ENCODE measurements at places on chromosomes 1 and 21. TPM values are rescaled to one million over a fixed set of nuclear protein-coding genes. Genes with fewer than 3 reads are reported as not detected.

AXDND1 gene
- total RNA-seq, result 1.7 TPM

OR2L5 gene
- total RNA-seq, result not detected

TLCD4 gene
- total RNA-seq, result 0.25 TPM

NMNAT2 gene
- not detected for total RNA-seq

CD84 gene
- 71.6 TPM for total RNA-seq

FAM72A gene
- not detected for total RNA-seq

SMIM1 gene
- 1.5 TPM for total RNA-seq

DNA sequence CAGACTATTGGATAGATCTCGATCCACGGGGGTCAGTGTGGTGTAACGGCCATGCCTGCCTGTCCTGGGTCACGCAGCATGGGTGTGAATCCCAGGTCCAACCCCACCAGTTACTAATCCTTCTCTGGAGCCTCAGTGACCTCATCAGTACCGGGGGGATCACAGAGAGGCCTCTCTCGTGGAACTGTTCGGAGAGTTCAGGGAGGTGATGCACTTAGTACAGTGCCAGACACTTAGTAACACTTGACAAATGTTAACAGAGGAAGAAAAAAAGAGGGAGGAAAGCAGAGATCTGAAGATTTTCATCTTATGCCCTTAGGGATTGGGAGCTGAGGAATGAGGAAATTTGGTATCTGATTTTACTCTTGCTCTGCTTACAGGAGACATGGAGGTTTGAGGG lies 2.9 kb downstream of the ABCA4 start:
- H3K4me3 ChIP-seq, result no peak overlapping the region
- no peak for DNase-seq
- no peaks in the 10 kb centered on the region for H3K36me3 ChIP-seq
- H3K27me3 ChIP-seq, result peaks cover 44% of the 10 kb centered on the region

DNA sequence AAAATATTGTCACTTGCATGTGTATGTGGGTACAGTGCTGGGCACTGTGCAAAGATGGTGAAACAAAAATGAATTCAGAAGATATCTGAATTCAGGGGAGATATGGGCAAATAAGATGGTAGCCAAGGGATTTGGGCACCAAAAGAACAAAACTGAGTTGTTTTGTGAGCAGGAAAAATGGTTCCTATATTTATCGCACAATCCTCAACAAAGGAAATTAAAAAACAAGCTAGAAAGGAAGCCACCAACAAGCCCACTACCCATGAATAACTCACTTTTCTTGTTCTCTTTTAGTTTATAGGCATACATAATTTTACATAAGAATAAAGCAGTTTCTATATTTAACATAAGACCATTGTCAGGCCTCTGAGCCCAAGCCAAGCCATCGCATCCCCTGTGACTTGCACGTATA lies 40.7 kb upstream of the VASH2 start:
- no peak for DNase-seq
- no peak overlapping the region for H3K4me3 ChIP-seq

DNA sequence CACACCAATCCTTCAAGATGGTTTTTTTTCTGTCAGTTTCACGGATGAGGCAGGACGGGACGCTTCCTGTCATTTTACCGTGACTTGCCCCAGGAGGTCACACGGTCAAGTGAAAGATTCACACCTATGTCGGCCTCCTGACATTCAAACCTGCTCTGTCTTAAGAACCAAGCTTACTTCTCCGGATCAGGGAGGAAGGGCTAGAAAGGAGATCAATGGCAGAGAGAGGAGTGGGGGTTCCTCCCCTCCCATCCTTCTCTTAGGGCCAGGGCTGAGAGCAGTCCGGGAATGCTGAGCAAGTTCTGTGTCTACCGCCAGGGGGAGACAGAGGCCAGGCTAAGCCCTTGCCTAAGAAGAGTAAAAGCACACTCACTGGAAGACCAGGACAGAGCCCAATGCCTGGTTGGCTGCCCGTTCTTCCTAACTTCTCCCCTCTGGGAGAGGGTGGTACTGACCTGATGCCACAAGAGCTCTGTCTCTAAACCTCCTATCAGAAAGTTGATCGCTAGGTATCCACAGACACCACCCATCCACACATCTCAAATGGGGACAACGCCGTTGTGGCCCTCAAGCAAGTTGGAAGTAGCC lies 1.1 kb upstream of the PPM1J start:
- H3K27ac ChIP-seq, result peak overlapping the region; percentile 72
- peak overlapping the region; percentile 96 for H3K4me3 ChIP-seq
- H3K27me3 ChIP-seq, result peaks cover 16% of the 10 kb centered on the region
- H3K36me3 ChIP-seq, result no peaks in the 10 kb centered on the region

GRCh38 chr1:160742428-160743127 lies 3.5 kb downstream of the SLAMF7 start:
- H3K27me3 ChIP-seq, result peaks cover 6% of the 10 kb centered on the region
- no peak overlapping the region for H3K4me3 ChIP-seq
- peaks cover 24% of the 10 kb centered on the region for H3K4me1 ChIP-seq
- peak overlapping the region; percentile 84 for H3K27ac ChIP-seq
- DNase-seq, result no peak

DNA sequence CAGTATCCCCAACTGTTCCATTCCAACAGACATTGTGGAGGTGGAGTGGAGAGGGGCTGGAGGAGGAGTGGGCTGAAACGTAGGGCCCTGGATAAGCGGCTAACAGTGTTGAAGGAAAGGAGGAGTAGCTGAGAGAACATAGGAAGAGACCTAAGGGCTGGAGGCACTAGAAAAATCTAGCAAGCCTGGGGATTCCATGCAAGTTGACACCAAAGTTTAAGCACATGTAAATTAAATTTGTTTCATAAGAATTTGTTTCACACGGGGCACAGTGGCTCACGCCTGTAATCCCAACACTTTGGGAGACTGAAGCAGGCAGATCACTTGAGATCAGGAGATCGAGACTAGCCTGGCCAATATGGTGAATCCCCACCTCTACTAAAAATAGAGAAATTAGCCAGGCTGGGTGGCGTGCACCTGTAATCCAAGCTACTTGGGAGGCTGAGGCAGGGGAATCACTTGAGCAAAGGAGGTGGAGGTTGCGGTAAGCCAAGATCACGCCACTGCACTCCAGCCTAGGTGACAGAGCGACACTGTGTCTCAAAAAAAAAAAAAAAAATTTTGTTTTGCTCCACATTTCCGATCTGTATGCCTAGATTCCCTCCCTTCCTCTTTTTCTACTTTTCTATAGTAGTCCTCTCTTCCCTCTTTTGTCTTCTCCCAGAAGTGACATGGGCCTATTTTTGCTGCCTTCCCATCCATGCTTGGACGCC lies 530 bp upstream of the CD244 start:
- no peaks in the 10 kb centered on the region for H3K36me3 ChIP-seq
- no peak overlapping the region for H3K4me3 ChIP-seq
- H3K4me1 ChIP-seq, result peaks cover 9% of the 10 kb centered on the region
- H3K27me3 ChIP-seq, result no peaks in the 10 kb centered on the region
- peak overlapping the region; percentile 45 for H3K27ac ChIP-seq

DNA sequence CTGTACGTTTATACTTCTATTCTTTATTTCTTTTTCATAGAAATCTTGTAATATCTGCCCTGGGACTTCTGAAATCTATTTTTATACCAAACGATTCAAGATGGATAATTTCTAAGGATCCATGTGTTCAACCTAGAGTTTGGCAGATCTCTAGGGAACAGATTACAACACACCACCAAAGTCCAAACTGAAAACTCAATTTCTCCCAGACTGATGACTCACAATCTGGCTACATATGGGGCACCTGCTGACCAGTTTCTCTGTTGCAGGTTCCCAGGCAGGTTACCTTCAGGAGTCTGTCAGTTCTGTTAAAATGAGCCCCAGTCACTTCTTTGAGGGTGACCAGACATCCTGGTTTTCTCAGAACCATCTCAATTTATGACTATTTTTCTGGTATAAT lies 439.4 kb downstream of the GPATCH2 start:
- no peak for DNase-seq
- no peaks in the 10 kb centered on the region for H3K36me3 ChIP-seq
- no peak overlapping the region for H3K27ac ChIP-seq
- H3K4me3 ChIP-seq, result no peak overlapping the region

DNA sequence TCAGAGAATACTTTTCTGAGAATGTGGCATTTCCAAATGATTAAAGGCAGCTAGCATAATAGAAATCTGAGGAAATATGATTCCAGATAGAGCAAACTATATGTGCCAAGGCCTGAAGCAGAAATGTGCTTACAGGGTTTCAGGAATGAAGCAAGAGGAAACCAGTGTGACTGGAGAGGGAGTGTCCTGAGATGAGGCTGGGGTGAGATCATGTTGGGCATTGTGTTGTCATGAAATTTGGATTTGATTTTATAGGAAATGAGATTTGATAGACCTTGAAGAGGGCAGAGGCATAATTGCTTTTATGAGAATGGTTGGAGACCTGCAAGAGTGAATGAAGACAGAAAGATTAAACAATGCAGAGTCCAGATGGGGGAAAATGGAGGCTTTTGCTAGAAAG lies 338.1 kb upstream of the SNX7 start:
- no peak for DNase-seq
- H3K27me3 ChIP-seq, result no peaks in the 10 kb centered on the region
- H3K27ac ChIP-seq, result no peak overlapping the region
- peak overlapping the region; percentile 3 for H3K4me3 ChIP-seq
- no peaks in the 10 kb centered on the region for H3K36me3 ChIP-seq

- H3K27ac ChIP-seq, result no peak overlapping the region
- no peak overlapping the region for H3K4me3 ChIP-seq
- H3K27me3 ChIP-seq, result peaks cover 6% of the 10 kb centered on the region
- peaks cover 7% of the 10 kb centered on the region for H3K4me1 ChIP-seq
- H3K36me3 ChIP-seq, result no peaks in the 10 kb centered on the region
- DNase-seq, result peak; percentile 55
These were observed 5.3 kb upstream of the TUFT1 start for GRCh38 chr1:151534662-151535278.

GRCh38 chr1:209590405-209590804 lies 6.9 kb downstream of the CAMK1G start:
- DNase-seq, result no peak
- no peak overlapping the region for H3K27ac ChIP-seq
- H3K4me1 ChIP-seq, result peaks cover 16% of the 10 kb centered on the region

GRCh38 chr1:50424045-50424883 lies 1.0 kb upstream of the DMRTA2 start:
- peaks cover 38% of the 10 kb centered on the region for H3K4me1 ChIP-seq
- H3K27me3 ChIP-seq, result peaks cover 86% of the 10 kb centered on the region
- peak overlapping the region; percentile 98 for H3K4me3 ChIP-seq
- no peak overlapping the region for H3K27ac ChIP-seq
- peaks cover 21% of the 10 kb centered on the region for H3K36me3 ChIP-seq
- DNase-seq, result no peak

- no peaks in the 10 kb centered on the region for H3K27me3 ChIP-seq
- no peaks in the 10 kb centered on the region for H3K36me3 ChIP-seq
- DNase-seq, result no peak
- H3K4me3 ChIP-seq, result no peak overlapping the region
- peaks cover 6% of the 10 kb centered on the region for H3K4me1 ChIP-seq
- no peak overlapping the region for H3K27ac ChIP-seq
These were observed 17.2 kb downstream of the LSS start for GRCh38 chr21:46211376-46211775.
